ENCODE measurements at places on chromosomes 1 and 21. TPM values are rescaled to one million over a fixed set of nuclear protein-coding genes. Genes with fewer than 3 reads are reported as not detected.

Gene SIK1
- 0.34 TPM for total RNA-seq

GRCh38 chr1:223022641-223023473 lies 120.2 kb downstream of the TLR5 start:
- DNase-seq: no peak

GRCh38 chr21:35291973-35292627 lies 243.0 kb upstream of the RUNX1 start:
- no peak for DNase-seq

DNA sequence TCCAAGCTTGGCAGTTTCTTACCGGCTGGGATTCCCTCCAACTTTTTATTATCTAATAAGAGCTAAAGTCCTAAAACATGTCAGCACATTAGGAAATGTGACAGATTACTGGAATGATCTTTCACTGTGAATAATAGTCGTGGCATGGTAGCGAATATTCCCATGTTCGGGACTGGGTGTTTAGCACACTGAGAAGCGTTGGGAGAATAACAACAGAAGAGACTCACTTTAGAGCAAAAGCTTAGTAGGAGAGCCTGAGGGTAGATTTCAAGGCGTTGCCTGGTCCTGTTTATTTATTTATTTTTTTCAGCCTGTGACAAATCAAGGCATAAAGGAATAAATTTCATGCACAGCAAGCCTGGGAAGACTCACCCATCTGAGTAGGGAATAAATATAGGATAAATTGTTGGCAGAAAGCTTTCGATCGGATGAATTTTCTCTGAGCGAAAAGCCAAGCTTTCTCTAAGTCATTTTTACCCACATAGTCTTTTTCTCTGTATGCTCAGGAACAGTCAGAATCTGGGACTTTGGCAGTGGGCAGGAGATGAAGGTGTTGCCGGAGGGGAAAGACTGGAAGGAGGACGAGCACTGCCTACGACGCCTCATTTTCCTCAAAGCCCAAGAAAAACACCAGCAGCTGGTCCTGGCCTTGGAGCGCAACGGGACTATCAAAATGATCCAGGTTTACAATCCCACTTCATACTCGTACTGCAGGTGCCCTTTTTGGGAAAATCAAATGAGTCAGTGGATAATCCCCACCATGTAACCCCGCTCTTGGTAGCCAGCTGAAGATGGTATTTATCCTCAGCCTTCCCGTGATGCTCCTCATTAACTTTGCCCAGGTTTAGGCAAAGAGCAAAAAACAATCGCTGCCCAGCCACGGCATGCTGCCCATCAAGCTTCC lies 97.2 kb downstream of the WDR64 start:
- DNase-seq: no peak

- DNase-seq: no peak
These were observed 4.7 kb downstream of the LGR6 start for GRCh38 chr1:202198366-202198724.

- DNase-seq: no peak
These were observed 60.2 kb upstream of the PDE9A start for GRCh38 chr21:42593007-42593814.

GRCh38 chr1:239744851-239745250 lies 346.8 kb upstream of the FMN2 start:
- no peak for DNase-seq

DNA sequence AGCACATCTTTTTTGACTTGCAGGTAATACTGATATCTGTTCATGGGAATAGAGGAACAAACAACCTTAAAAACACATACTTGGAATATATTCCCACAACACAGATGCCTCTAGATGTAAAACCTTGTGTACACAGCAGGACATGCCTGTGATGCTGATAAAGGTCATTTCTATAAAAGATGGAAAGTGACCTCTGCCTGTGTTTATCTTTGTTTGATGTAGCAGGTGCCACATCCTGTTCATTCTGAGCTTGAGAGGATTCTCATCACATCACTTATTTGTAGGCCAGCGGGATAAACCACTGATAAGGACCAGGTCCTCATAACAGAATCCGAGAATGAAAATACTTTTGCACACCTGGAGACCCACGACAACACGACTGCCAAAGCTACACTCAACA lies 133.7 kb downstream of the SMYD2 start:
- no peak for DNase-seq

- DNase-seq: no peak
These were observed 41.0 kb upstream of the JUN start for GRCh38 chr1:58824753-58825389.

DNA sequence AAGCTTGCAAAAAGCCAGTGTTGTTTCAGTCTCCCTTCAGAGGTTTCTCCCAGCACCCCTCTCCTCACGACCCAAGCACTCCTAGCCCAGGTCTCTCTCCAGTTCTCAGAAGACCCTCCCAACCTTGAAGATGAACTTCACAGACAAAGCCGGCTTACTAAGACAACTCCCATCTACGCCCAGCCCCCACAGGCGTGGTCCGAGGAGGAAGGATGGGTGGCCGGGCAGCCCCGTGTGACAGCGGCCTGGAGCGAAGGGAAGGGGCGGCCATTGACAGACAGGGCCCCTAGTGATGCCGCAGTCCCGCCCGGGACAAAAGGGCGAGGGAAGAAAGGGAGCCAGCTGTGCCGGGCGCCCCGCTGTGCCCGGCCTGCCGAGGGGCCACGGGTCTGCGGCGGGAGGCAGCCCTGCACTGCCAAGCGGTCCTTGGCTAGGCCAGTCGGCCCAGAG lies 6.9 kb downstream of the PAX7 start:
- DNase-seq: no peak

DNA sequence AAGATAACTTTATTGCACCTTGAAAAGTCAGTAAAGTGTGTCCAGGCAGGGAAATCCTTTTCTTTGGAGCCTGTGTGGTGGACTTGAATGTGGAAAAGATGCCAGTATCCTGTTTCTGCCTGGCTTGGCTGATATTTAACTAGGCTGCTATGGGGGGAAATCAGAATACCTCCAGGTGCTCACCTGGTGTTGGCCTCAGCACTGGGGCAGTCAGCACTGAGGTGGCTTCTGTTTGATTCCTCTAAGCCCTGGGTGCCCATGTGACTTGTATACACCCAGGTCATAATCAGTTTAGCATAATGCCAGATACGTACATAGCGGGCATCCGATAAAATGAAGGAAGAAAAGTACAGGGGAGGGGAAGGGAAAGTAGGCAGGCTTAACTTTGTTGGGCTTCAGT lies 7.2 kb downstream of the PHGDH start:
- no peak for DNase-seq

- no peak for DNase-seq
These were observed 257.1 kb downstream of the DYRK1A start for GRCh38 chr21:37623689-37624088.

GRCh38 chr1:1211541-1212441 lies 2.2 kb downstream of the TNFRSF4 start:
- no peak for DNase-seq

DNA sequence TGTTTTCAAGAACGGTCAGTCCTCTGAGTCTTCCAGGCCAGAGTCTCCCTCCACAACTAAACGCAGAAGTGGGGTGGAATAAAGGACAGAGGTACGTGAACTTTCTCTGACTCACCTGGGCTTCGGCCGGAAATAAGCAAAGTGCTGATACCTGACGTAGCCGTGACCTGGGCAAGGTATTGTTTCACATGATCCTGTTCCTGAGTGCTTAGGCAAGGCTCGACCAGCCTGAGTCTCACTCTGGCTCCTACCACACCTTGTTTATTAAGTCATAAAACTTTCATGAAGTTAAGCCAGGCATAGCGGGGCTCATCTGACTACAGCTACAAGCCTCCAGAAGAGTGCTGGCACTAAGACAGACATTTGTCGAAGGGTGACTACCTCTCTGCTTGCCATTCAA lies 327.5 kb downstream of the SETD4 start:
- DNase-seq: no peak

Gene S100A7A
- not detected for total RNA-seq

Gene GORAB
- total RNA-seq: 9.7 TPM

GRCh38 chr1:156577550-156577949 lies 2.0 kb upstream of the TTC24 start:
- no peak for DNase-seq

- no peak for DNase-seq
These were observed 66.7 kb upstream of the GJB5 start for GRCh38 chr1:34688006-34688741.

- no peak for DNase-seq
These were observed 424.0 kb upstream of the BEND5 start for GRCh38 chr1:49200738-49201137.

Gene C1orf116
- not detected for total RNA-seq

DNA sequence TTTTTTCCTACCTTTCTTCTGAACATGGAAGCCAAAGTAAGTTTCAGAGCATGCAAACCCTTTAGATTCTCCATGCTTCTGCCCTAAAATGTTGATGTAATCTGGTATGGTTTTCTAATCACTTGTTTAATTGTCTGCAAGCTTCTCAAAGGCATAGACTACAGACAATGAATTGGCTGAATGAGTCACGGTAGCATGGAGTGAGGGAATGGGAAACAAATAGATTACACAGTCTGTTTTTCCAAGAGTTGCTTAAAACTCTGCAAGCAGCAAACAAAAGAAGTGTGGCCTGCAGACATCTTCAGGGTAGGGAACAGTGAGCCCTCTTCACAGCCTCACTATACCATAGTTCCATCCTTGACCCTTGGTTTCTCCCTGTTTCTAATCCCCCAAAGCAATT lies 326.0 kb downstream of the BARHL2 start:
- DNase-seq: no peak

DNA sequence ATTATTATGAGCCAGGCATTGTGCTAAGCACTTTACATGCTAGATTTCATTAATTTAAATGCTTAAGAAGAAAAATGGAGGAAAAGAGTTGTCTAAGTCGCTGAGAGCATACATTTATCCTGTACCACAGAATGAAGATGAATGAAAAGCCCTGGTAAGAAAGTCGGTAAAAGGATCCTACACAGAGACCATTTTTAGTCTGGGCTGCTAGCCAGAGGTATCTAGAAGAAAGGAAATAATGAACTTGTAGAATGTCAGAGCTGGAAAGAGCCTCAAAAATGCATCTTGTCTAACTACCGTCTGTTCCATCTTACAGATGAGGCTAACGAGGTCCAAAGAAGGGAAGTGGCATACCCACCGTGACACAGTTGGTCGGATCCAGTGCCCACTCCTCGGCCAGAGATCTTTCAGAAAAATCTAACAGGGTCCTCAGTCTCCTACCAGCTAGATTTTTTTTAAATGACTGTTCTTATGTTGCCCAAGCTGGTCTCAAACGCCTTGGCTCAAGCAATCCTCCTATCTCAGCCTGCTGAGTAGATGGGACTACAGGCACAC lies 12.2 kb upstream of the TNR start:
- DNase-seq: no peak

All from glomerular endothelial cell (primary cell).